HTR-8/SVneo (cell line): ENCODE measurements at places on chromosomes 2 and 18.

DNA sequence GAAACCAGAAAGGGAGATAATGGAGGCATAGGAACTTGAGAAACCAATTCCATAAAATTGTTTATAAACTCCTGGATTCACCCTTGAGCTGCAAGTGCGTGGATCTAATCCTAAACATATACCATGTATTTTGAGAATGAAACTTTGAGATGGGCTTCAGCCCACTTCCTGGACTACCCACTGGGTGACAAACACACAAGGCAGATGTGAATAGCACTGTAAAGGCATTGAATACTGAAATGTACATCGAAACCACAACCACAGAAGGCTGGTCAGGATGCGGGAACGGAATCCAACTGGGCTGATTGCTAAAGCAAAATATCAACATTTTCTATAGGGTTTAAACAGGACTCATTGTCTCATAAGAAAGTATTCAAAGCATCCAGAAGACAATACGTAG, 228.5 kb upstream of the ZEB2 start:
- no peak for DNase-seq

DNA sequence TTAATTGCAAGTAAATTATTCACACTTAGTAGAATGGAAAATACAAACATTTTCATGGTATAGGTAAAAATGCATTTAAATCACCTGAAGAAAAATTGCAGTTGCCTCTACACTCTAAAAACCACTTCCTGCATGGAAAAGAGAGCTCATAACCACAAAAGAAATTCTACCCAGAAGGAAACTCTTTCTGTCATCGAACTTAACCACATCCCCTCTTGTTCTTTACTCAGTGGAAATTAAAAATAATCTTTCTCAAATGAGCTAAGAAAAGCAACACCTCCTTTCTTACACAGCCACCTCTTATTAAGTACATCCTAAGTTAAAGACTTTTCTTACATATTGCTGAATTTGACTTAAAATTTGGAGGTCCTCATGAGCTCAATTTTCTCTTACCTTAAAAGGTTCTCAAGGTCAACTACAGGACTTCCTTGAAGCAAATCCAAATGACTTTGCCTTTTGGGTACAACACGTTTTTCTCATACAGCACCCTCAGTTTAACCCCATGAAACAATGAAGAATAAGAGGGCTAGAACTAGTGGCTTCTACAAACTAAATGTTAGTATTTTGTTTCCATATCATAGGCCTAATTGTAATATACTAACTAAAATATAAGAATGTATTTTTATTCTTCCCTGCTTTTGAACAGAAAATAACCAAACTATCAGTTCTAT, 109.1 kb upstream of the CRIM1 start:
- DNase-seq, result no peak

DNA sequence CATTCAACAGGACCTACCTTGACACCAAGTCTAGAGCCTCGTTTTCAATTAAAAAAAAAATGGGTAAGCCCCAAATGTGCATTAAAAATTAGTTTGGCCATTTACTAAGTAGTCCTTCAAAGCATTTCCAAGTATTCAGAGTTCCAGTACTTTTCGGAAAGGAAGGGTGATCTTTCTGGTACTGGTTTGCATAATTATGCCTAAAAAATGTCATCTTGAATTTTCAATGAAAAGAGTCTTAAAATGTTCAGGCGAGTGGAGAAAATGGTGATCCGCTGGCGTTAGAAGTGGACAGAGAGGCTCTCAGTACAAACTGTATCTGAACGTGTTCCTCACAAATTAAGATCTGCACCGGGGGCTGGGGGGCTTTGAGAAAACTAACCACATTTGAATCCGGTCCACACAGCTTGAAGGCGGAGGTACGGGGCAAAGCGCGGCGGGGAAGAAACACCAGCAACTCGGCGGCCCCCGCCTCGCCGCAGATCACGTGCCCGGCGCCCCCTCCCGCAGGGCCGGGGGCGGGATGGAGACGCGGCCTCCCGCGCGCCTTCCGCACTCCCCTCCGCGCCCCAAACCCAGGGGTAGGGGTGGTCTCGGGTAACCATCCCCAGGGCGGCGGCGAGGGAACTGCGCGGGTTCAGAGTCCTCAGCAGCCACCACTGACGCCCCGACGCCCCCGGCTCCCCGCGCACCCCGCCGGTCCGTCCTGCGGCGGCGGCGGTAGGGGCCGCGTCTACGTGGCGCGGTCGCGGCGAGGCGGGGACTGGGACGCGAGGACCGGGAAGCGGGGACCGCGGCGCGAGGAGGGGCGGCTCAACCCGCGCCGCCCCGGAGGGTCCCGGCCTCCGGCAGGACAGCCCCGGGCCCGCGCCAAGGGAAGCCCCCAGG, 564 bp downstream of the LPIN2 start:
- peak; percentile 17 for DNase-seq

GRCh38 chr2:207847807-207848544, 78.3 kb upstream of the FZD5 start:
- DNase-seq, result no peak

GRCh38 chr2:6822406-6822805, 43.3 kb downstream of the CMPK2 start:
- no peak for DNase-seq

DNA sequence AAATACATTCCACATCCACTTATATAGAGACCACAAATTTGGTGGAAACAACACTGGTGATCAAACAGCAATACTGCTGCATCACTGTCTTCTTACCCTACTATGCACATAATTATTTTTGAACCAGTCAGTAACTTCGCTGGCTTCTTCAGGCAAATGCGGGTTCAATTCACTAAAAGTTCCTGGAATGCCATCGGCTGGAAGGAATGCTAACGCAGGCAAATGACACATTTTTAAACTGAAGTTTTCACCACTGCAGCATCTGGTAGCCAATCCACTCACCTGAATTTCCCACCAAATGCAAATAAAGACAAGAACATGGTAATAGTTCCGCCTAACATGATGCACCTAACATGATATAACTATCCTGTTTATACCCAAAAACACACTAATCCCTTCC, 10.0 kb upstream of the HDHD2 start:
- DNase-seq, result no peak

- no peak for DNase-seq
Measured at GRCh38 chr2:61693744-61694143, 155.6 kb upstream of the XPO1 start.

DNA sequence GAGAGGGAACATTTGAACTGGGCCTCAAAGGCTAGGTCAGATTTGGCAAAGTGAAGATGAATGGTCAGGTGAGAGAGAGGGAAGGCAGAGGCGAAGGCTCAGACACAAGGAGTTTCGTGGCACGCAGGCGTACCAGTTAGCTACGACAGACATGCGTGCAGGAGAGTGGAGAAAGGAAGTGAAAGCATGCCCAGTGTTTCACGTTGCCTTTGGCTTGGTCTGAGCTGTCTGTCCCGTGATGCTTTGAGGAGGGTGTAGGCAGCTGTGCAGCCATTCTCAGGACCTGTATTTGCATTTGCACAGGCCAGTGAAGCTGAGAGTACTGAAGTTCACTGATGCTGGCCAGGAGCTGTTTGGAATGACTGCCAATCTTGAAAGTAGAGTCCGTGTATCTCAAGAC, 69.5 kb downstream of the HNRNPLL start:
- no peak for DNase-seq

- DNase-seq, result no peak
Measured at GRCh38 chr2:19866771-19867170, 35.0 kb downstream of the TTC32 start.

DNA sequence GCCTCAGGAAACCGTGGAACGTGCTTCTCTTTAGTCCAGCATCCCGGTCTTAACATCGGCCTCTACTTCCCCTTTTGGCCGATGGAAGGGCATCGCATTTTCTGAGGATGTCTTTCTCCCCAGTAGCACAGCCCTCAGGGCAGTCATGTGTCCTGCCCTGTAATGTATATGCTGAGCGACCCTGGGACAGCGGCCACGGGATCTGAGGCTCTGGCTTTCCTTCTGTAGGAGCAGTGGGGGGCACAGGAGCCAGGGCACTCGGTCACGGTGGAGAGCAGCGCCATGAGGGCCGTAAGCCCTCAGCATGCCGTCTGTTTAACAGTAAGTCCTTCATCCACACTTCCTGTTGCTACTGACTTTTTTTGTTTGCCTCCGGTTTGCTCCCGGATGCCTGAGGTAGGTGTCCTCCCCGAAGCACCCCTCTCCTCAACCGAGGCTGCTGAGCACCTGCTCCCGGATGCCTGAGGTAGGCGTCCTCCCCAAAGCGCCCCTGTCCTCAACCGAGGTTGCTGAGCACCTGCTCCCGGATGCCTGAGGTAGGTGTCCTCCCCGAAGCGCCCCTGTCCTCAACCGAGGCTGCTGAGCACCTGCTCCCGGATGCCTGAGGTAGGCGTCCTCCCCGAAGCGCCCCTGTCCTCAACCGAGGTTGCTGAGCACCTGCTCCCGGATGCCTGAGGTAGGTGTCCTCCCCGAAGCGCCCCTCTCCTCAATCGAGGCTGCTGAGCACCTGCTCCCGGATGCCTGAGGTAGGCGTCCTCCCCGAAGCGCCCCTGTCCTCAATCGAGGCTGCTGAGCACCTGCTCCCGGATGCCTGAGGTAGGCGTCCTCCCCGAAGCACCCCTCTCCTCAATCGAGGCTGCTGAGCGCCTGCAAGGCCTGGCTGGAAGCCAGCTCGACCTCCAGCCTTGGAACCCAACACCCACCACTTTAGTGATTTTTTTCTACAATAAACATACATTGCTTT, 169.3 kb downstream of the HDAC4 start:
- DNase-seq, result no peak

GRCh38 chr2:117557626-117558025, 256.9 kb upstream of the DDX18 start:
- no peak for DNase-seq

DNA sequence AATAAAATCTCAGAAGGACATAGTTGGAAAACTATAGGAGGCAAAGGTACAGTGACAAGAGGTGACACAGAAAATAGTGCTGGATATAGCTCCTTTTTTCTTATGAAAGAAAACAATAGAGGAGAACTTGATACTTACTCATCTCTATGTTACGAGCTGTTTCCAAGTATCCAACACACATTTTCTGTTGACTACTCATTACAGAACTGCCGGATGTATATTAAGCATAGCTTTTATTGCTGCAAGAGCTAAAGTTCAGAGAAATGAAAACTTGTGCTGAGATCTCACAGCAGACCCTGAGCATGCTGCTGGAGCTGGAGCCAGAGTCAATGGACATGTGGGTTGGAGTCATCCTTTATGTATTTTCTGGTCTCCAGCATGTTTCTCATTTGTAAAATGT, 210.0 kb upstream of the NT5C1B start:
- DNase-seq, result no peak

GRCh38 chr2:231387904-231388724, 7.4 kb upstream of the B3GNT7 start:
- no peak for DNase-seq

GRCh38 chr2:184814421-184814820, 216.1 kb downstream of the ZNF804A start:
- DNase-seq, result no peak

DNA sequence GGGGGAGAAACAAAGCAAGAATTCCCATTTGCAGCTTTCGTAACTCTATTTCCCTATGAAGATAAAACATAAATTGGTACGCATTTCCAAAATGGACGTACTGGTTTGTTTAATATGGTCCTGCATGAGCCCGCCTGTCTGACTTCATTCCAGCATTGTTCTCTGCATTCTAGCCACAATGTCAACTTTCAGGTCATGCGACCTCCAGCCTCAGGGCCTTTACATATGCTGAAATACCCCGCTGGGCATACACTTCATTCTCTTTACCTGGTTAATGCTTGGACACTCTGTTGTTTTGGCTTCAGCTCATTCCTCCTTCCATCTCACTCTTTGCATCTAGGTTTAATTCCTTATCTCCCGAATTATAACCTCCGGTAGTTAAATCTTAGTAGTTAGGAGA, 103.7 kb upstream of the DNMT3A start:
- no peak for DNase-seq

DNA sequence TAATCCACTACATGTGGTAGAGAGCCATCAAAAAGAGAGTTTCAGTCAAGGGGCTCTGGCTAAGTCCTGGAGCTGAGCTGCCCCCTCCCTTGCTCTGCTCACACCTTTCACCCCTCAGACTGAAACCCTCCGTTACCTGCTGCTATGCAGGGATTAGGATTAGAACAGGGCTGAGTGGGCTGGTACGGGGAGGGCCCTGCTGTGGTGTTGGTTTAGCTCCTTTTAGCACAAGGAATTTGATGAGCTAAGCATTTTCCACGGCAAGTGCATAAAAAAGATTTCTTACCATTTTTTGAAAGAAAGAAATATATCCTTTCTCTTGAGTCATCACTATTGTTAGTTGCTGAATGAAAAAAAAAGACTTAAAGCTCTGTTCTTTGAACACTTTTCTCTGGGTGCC, 46.3 kb downstream of the TCF7L1 start:
- DNase-seq, result no peak
